Subcutaneous adipose tissue (tissue), 4 donors: ENCODE measurements at places on chromosomes 12 and 14. TPM values are rescaled to one million over a fixed set of nuclear protein-coding genes. Genes with fewer than 3 reads are reported as not detected.

TPPP2 gene
- not detected for total RNA-seq

TAS2R14 gene
- total RNA-seq, result 4.2 TPM

RPS26 gene
- total RNA-seq, result 750 TPM

CDKN3 gene
- not detected for total RNA-seq

SLC8A3 gene
- 0.19 TPM for total RNA-seq

SPIC gene
- total RNA-seq, result not detected

KRT71 gene
- total RNA-seq, result not detected

SIX6 gene
- not detected for total RNA-seq

CLEC4C gene
- not detected for total RNA-seq

DPPA3 gene
- total RNA-seq, result not detected

TSPAN19 gene
- total RNA-seq, result not detected

SLIRP gene
- 137 TPM for total RNA-seq

CYP46A1 gene
- total RNA-seq, result 1.4 TPM

KCNK10 gene
- total RNA-seq, result not detected

CD163L1 gene
- 6.2 TPM for total RNA-seq

RNASE7 gene
- total RNA-seq, result not detected

LHX5 gene
- total RNA-seq, result not detected

TMEM121 gene
- total RNA-seq, result 2.4 TPM

NPFF gene
- total RNA-seq, result not detected

HVCN1 gene
- 13.0 TPM for total RNA-seq

LETMD1 gene
- 69.6 TPM for total RNA-seq

PTGDR gene
- total RNA-seq, result 1.0 TPM

TNS2 gene
- 108 TPM for total RNA-seq

LRRC10 gene
- not detected for total RNA-seq

FOXA1 gene
- total RNA-seq, result not detected

TAS2R8 gene
- not detected for total RNA-seq

DTX3 gene
- total RNA-seq, result 4.8 TPM

PPP1R36 gene
- total RNA-seq, result 5.3 TPM

RTL1 gene
- not detected for total RNA-seq

FIGNL2 gene
- total RNA-seq, result 0.22 TPM

KRT79 gene
- 2.0 TPM for total RNA-seq

DIABLO gene
- 33.7 TPM for total RNA-seq

STAB2 gene
- under 0.01 TPM for total RNA-seq

PWP1 gene
- 69.1 TPM for total RNA-seq

CCDC177 gene
- not detected for total RNA-seq

RFLNA gene
- total RNA-seq, result not detected
